GM23338 (cell line): ENCODE measurements at places on chromosomes 2 and 18.

DNA sequence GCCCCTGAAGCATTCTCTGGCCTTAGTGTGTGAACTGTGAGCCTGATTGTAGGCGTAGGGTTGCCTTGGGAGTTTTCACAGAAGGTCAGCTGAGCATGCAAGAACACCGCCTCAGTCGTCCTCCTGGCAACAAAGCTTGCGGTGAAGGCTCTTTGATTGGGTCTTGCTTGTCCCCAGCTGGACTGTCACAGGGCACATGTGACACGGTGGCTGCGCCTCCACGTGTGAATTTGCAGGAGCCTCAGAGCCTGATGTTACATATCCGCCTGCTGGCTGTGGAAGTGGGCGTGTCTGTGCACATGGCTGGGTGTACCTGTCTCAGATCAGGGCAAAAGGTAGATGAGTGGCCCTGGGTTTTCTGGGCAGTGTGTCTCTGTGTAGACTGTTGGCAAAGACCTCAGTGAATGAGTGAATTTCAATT is 228.7 kb downstream of the HAUS1 start:
- peak; percentile 28 for DNase-seq

- no peak for DNase-seq
Measured at GRCh38 chr2:179251870-179252269, 12.8 kb downstream of the SESTD1 start.

DNA sequence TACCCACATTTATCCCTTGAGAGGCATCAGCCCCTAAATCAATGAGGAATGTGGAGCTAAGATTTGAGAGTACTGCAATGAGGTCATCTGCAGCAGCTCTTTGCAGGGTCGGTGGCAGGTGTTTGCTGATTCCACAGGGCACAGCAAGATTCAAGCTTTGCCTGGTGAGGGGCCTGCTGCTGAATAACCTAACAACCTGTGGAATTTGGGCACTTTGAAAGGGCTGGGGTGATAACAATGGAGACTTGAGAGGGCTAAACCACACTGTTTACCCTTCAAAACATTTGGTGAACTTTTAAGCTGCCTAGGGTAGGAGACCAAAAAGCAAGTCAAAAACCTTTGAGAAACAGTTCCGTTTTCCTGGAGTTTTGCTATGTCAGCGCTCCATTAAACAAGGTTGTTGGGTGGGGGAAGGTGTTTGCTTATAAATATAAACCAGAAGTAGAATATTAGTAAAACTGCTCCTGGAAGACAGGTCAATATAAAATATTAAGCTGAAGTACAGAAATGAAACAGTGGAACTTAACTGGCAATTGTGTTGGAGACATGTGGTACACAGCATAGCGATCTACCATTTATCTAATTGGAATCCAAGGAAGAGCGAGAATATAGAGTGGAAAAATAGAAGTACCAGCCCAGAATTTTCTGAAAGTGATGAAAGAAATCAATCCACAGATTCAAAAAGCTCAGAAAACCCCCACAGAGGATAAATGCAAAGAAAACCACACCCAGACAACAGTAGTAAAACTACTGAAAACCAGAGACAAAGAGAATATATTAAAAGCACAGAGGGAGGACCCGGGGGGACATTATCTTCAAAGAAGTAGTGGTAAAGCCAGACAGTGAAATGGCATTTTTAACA is 15.7 kb downstream of the COPS8 start:
- DNase-seq: peak; percentile 54

- peak; percentile 38 for DNase-seq
Measured at GRCh38 chr2:112483042-112483473, 1.1 kb downstream of the TTL start.

GRCh38 chr2:68368654-68369336 is 3.7 kb downstream of the PLEK start:
- DNase-seq: no peak

DNA sequence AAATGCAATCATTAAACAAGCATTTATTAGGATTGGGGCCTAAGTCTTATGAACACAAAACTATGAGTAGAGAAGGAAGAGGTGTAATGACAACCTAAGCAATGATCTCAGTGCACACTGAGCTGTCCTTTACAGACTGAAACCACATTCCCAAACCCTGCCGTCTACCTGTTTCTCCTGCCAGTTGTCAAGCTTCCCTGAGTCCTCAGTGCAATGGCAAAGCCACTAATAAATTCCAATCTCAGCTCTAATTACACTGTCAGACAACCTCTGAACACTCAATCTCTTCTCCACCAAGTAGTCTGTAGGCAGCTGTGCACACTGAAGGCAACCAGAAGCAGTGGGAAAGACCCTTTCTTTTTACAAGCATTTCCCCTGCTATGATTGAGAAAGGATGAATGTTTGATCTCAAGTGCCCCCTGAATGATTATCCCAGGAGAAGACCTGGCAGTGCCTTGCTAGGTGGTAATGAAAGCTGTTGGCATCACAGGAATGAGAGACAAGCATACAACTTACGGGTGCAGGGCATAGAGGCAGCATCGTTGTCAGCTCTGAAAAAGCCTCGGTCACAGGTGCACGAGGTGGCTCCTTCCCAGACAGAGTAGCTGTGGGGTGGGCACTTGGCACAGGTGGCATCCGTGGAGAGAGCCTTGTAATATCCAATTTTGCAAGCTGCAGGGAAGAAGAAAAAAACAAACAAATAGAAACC is 71.4 kb downstream of the EPHA4 start:
- no peak for DNase-seq

- DNase-seq: peak; percentile 64
Measured at GRCh38 chr2:187988348-187988747, 303.3 kb upstream of the GULP1 start.

GRCh38 chr18:47184419-47185050 is 8.4 kb upstream of the IER3IP1 start:
- DNase-seq: peak; percentile 51

- DNase-seq: peak; percentile 15
Measured at GRCh38 chr2:154700136-154700535, 1.6 kb downstream of the KCNJ3 start.

GRCh38 chr18:78981394-78981831 is 1.8 kb downstream of the SALL3 start:
- peak; percentile 72 for DNase-seq

- DNase-seq: no peak
Measured at GRCh38 chr2:180289627-180290026, 282.5 kb upstream of the CWC22 start.

DNA sequence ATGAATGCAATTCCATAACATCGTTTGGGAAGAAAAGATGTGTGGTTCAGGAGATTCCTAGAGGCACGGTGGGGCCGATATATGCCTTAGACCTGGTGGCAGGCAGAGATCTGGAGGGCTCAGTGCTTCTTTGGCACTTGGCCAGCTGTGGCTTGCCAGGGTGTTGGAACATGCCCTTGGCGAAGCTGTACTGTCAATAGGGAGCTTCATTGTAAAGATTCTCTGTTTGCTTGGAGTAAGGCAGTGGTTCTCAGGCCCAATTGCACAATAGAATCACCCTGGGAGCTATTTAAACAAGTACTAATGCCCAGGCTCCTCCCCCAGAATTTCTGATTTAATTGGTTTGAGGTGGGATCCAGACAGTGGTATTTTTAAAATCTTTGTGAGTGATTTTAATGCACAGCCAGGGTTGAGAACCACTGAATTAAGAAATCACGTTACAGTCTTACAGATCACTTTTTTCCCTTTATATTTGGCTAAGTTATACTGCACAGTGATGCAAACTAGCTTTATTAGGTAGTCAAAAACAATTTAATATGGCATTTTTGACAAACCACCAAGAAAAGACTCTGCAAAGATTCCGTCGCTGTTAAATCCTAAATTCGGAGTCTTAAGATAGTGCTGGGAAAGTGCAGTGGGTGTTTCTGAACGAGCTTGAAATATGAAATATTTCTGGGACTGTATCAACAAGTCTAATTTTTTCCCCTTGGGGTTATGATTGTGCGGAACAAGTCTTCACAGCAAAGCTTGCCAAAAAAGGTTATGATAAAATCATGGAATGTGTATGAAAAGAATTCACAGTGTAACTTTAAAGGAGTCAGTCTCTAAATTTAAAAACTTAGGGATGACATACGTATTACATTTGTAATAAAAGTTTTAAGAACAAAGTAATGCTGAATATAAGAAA is 78.0 kb downstream of the CRIM1 start:
- no peak for DNase-seq

GRCh38 chr2:238267341-238267710 is 21.1 kb downstream of the PER2 start:
- DNase-seq: no peak

- no peak for DNase-seq
Measured at GRCh38 chr2:201950606-201951005, 83.0 kb upstream of the FZD7 start.

GRCh38 chr2:233795735-233796171 is 17.6 kb downstream of the MROH2A start:
- DNase-seq: no peak

GRCh38 chr2:189312643-189313042 is 128.6 kb upstream of the WDR75 start:
- DNase-seq: no peak

- no peak for DNase-seq
Measured at GRCh38 chr2:100174026-100174431, 31.6 kb upstream of the AFF3 start.
